ENCODE measurements at places on chromosomes 11 and 22. TPM values are rescaled to one million over a fixed set of nuclear protein-coding genes. Genes with fewer than 3 reads are reported as not detected.
A peak's percentile ranks its signal among the peaks of the same experiment; 100 is the strongest.

DNA sequence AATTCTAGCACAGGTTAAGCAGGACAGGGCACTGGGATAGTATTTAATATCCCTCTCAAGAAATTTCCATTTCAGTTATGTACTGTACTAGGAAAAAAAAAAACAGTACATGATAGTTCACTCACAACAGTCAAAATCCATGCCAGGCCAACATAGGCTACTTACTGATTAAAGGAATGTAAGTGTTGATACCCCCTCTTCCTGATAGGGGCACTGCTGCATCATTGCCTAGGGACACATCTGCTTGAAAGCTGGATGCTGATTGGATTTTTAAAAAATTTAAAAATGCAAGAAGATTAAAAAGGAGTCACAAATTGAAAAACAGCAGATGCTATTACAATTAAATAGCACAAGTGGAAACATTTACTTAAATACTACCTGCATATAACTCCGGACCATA lies 43.4 kb downstream of the APOL5 start:
- peak; percentile 58 for DNase-seq

- DNase-seq = no peak
Observed at GRCh38 chr22:39721206-39722031, 150.9 kb downstream of the CACNA1I start.

GRCh38 chr11:122310766-122311165 lies 194.8 kb upstream of the BLID start:
- DNase-seq = no peak

DNA sequence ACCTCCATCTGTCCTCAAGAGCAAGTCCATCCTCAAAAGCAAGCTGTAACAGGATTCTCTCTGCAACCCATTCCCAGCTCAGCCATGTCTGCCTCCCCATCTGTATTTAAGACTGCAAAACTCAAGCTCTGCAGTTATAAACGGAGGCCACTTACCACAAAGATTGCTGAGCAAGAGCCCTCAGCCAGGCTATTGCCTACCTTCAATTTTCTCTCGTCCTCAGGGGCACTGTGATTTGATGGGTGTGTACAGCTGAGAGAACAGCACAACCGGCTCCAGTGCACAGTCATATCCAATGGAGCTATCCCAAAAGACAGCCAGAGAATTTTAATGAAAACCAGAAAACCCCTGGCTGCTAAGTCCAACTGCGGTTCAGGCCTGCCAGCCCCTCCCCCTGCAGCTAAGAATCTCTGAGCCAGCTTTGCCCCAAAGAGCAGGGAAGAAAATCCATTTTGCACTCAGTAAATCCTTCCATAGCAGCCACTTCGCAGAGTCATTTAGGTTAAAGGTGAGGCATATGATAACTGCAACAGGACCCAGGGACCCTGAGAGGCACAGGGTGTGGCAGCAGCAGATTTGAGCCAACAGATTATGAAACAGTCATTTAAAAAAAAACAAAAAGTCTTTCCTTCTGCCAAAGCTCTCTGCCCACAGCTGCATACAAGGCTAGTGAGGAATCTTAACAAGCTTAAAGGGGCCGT lies 37.6 kb downstream of the RAB30 start:
- peak; percentile 81 for DNase-seq

DEPDC7 gene
- 6.1 TPM for total RNA-seq

SLC22A25 gene
- total RNA-seq = not detected

SCGB1A1 gene
- total RNA-seq = 5,001 TPM

SLC16A8 gene
- not detected for total RNA-seq

JAML gene
- 29.3 TPM for total RNA-seq
